ENCODE measurements at places on chromosomes 6 and 20.

- no peak for DNase-seq
These were observed 334.3 kb downstream of the CDKAL1 start for GRCh38 chr6:20868397-20869096.

DNA sequence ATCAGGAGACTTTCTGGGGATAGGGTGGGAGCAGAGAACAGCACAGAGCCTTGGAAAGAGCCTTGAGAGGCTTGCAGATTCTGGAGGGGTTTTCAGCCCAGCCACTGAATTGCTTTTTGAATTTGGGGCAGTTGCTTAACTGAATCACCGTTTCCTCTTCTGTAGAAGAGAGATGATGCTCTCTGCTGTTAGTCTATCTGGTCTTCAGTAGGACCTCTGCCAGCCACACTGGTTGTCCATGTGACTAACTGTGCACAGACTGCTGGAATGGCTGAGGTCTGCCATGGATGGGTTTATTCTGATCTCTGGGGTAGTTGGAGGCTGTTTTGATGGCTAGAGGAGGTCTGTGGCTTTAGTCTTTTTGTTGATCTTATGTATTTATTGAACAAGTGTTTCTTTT is 21.4 kb upstream of the PRDM1 start:
- DNase-seq = no peak

DNA sequence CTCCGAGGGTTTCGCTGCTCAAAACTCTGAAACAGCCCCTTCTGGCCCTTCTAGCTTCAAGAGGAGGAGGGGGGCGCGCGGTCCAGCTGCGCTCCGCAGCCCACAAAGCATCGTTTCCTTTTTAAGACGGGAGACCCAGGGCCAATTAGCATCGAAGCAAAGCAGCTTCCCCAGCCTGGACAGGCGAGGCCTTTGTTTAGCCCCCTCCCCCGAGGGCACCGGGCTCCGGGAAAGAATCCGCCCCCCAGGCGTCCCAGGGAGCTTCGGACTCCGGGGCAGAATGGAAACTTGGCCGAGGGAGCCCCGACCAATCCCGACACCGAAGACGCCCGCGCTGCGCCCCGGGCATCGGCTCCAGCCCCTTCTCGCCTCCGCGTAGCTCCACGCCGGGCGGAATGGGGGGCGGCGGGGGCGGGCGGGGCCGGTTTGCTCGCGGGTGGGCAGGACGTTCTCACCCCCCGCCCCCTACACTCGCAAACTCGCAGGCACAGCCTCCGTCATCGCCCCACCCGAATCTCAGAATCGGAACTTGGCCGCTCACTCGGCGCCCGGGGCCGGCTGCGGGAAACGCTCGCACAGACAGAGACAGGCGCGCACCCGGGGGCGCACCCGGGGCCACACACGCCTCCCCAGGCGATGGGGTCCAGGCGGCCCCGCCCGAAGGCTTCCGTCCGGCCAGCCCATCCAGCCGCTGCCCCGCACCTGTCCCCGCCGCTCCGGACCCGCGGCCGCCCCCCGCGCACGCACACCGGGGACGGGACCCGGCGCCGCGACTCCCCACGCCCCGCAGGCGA is 628 bp downstream of the NKAIN4 start:
- no peak for DNase-seq

- DNase-seq = no peak
These were observed 300.2 kb downstream of the PTPRT start for GRCh38 chr20:42889517-42889916.

GRCh38 chr6:26003102-26003694 is 40.6 kb downstream of the TRIM38 start:
- no peak for DNase-seq

All from activated T-helper 9 cell treated with anti-CD3 and anti-CD28 coated beads, Interleukin-2, amount 50 U/mL, for 16 hours (primary cell).